ENCODE measurements at places on chromosomes 5 and 9. TPM values are rescaled to one million over a fixed set of nuclear protein-coding genes. Genes with fewer than 3 reads are reported as not detected.

DNA sequence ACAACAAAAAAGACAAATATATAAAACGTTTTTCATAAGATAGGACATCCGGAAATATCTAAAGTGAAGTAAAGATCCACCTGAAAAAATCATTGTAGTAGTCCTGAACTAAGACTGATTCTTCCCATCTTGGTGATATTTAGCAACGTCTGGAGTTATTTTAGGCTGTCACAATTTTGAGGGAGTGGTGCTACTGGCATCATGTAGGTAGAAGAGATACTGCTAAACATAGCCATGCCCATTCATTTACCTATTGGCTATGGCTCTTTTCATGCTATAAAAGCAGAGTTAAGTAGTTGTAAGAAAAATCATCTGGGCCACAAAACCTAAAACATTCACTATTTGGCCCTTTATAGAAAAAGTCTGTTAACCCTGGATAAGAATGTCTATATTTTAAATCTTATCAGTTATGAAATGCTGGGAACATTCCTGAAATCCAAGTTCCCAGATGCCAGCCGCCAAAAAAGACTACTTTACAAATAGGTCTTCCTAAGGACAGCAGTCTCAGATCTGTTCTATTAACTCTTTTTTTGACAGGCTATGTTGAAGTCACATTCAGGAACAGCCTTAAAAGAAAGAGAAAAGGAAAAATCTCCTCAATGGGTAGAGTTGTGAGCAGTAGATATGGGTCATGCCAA is 27.0 kb downstream of the RAPGEF6 start:
- DNase-seq = no peak

GRCh38 chr9:3205421-3206095 is 320.2 kb downstream of the RFX3 start:
- DNase-seq = no peak

DNA sequence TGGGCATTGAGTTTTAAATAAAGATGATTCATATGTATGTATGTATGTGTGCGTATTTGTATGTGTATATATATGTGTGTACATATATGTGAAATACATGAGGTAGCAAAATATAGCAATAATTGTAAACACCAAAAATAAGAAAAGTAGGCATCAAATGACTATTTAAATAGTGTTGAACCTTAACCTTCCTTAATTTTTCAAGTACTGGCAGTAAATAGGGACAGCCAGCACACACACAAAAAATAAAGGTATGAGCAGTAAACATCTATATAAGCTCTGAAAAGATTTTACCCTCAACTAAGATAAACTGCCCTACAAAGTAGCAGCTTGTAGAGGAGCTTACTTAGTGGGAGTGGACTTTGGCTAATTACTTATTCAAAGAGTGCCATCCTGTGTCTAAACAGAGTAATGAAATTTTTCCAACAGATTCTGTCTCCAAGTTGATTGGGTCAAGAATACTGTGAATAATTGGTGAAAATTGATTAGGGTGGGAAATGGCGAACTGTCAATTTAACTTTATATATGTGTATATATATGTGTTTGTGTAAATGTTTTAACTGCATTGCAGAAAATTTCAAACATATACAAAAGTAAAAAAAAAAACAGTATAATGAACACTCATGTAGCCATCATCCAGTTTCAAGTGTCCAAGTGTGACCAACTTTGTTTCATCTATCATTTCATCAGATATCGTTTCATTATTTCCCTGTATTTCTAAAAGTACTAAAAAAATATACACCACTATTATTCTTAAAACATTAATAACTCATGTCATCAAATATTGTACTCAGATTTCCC is 2.0 kb upstream of the ADAMTS6 start:
- no peak for DNase-seq

DNA sequence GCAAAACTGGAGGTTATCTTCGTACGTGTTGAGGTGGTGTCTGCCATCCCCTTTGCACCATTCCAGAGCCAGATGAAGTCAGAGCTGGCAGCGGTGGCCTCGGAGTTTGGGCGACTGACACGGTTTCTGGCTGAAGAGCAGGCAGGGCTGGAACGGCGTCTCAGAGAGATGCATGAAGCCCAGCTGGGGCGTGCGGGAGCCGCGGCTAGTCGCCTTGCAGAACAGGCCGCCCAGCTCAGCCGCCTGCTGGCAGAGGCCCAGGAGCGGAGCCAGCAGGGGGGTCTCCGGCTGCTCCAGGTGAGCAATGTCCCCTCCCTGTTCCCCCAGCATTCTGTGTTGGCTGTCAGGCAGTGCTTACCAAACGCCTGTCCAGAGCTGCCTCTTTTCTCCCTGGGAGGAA is 9.5 kb downstream of the TRIM41 start:
- DNase-seq = no peak

DNA sequence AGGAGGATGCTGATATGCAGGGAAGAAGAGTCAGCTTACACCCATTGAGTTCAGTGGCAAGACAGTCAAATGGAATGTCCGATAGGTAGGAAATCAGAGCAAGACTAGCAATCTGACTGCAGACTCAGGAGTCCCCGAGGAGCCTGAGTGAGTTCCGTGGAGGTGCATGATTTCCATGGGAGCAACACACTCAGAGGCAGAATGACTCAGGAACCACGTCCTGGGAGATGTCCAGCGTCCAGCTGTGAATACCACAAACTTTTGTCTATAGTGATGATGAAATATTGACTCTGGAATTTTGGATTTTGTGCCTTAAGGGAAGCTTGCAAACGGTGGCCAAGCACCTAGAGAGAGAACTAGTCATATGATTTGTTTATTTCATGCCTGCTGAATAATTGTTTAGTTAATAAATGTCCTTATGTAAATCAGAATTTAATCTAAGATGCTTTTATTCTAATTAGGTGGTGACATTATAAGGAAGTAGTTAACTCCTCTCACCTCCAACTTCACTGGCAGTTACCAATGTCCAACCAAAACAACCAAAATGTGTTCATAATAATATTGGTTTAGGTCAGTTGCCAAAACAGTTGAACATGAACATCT is 100.4 kb downstream of the PDE4D start:
- no peak for DNase-seq

DNA sequence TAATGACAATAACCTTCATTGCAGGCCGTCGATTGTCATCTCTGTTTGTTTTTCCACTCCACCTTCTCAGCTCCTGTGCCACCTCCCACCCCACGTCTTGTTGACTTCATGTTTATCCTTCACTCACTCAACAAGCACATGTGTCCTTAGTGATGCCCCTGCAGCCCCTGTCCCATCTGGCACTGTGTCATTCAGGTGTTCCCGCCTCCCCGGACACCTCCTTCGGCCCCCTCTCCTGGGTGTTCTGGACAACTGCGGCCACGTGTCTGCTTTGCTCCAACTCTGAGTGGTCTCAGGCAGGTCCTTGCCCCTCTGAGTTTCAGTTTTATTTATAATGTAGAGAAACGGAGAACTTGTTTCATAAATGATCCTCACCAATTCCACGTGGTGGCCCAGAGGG is 91.0 kb upstream of the COL5A1 start:
- no peak for DNase-seq

DNA sequence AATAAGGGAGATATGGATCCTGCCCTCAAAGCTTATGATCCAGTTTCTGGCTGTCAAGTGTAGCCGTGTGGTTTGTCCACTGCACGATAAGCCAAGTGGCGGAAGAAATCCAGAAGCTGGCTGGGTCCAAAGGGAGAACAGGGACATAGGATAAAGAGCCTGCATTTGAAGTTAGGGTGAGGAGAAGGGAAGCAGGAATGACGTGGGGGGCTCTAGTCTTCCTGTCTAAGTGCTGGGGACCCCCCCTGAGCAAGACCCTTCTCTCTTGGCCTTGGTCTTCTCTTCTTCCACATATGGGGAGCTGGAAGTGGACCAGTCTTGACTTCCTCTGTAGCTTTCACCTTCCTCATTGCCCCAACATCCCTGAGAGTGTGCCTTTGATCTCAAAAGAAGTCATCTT is 186.6 kb downstream of the FSTL4 start:
- DNase-seq = no peak

DNA sequence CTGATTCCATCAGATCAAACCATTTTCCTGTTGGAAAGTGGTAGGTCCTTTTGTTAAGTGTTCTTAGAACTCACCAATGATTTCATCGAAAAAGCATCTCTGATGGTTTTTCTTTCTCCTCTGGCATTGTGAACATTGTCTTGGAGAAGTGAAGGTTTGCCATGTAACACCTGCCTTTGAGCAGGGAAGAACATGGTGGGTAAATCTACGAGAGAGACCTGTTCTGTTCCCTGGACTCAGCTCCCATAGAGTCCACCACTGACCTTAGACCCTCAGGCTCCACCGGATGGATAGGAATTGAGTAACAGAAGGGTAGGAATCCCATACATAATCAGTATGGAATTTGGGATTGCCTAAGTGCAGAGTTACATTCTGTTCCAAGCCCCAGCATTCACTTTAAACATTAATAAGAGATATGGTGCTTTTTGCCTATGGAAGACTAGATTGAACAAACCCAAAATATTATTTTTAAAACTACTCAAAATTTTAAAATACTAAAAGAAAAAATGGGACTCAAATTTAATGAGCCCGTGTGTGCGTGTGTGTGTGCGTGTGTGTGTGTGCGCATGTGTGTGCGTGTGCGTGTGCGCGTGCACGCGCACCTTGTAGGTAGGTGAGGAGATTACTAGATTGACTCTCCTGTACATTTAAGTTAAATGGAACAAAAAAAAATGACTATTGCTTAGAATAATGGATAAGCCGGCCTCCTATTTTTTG is 92.0 kb downstream of the C9orf152 start:
- no peak for DNase-seq

- no peak for DNase-seq
Measured at GRCh38 chr9:78144008-78144381, 91.9 kb upstream of the CEP78 start.

DNA sequence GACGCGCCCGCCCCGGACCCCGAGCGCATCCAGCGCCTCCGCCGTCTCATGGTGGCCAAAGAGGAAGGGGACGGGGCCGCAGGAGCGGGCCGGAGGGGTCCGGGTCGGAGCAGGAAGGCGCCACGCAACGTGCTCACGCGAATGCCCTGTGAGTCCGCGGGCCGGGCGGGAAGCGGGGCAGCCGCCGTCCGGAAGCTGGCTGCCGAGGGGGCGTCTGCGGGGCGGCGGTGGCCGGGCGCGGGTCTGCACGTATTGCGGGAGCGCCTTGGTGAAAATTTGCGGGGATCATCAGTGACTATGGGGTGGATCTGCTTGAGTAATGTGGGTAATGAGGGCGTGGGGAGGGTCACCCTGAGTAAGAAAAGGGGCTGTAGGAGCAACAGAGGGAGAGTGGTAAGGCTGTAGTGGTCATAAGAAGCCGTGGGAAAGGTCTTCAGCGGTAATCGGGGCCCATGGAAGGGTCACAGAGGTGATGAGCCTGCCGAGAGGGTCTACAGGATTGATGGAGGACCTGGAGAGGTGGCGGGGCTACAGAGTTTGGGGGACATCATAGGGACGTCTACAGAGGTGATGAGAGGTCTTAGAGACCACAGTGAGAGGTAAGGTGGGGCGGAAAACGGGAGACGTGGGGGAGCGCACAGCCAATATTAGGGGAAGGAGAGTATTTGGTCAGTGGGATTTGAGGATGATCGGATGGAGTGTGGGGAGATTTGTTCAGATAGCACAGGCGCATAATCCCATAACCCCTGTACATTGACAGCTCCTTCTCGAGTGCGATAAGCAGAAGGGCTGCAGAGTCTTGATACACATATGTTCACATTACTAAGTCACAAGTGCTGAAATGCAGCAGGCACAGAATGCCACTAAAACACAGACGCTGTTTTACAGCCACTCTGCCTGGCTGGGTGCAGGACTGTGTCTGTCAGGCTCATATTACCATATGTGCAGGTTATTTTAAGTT is 819 bp downstream of the LSM11 start:
- DNase-seq = no peak

- no peak for DNase-seq
Measured at GRCh38 chr5:119250946-119251901, 104.6 kb upstream of the TNFAIP8 start.

- DNase-seq = no peak
Measured at GRCh38 chr5:56329652-56330051, 96.5 kb upstream of the ANKRD55 start.

DNA sequence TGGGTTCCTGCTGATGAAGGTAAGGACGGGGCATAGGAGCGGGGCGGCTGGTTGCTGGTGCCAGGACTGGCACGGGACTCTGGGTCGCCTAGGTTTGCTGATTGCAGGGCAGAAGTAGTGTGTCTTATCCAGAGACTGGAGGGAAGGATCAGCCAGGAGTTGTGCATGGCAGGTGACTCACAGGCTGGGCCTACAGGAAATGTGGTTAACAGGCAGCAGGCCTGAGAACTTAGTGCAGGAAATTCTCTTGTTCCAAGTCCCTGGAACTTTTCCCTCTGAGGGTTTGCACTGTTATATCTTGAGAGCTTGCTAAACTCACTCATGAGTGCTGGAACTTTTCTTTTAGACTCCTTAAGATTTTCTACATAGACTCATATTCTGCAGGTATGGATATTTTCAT is 95.1 kb downstream of the ANXA2R start:
- DNase-seq = no peak

- DNase-seq = no peak
Measured at GRCh38 chr5:39131210-39132127, 57.3 kb upstream of the RICTOR start.

DNA sequence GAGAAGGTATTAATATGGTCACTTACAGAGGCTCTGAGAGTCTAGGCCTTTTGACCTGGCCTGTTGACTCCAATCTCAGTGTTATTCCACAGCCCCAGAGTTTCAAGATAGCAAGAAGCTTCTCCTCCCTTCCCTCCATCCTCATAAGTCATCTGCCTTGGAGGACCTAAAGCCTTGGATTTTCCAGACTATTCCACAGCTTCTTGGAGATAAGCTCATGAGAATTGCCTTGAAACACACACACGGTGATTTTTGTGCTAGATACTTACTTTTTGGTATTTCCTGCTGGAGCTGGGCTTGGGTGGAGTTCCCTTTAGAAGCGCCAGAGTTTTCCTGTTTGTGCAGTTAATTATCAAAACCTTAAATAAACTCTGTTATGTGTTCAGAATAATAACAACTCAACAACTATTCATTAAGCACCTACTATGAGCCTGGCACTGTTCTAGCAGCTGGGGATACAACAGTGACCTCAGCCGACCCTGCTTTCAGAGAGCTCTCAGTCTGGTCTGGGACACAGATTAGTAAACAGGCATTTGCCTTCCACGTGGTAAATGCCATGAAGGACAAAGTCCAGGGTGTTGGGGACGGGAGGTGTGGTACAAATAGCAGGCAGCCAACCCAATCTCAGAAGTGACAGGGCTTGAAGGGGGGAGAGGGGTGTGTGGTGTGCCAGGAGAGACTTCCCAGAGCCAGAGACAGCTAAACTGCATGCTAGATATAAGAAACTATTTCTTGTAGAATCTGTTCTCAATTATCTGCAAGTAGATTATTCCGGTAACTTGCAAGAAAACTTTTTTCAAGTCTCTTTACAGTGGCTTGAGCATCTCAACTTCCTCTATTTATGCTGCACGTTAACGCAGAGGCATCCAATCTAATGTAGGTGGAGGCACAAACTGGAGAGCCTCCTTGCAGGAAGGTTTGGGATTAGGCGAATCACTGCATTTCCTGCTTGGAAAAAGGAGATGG is 55.9 kb upstream of the KLF9 start:
- no peak for DNase-seq

GRCh38 chr5:173743641-173744343 is 127.3 kb upstream of the BOD1 start:
- no peak for DNase-seq

GRCh38 chr9:212297-212696 is 2.4 kb upstream of the DOCK8 start:
- DNase-seq = no peak

FOXI1 gene
- 0.16 TPM for total RNA-seq

IFNK gene
- total RNA-seq = not detected

IFT74 gene
- total RNA-seq = 10.2 TPM

CCDC192 gene
- not detected for total RNA-seq

GLRA1 gene
- not detected for total RNA-seq

FBXW11 gene
- total RNA-seq = 34.6 TPM

OBP2B gene
- total RNA-seq = not detected

LCN15 gene
- total RNA-seq = not detected
